ENCODE measurements at places on chromosomes 1 and 21.

GRCh38 chr21:31898933-31899630 is 26.3 kb downstream of the HUNK start:
- no peak for DNase-seq

- DNase-seq: no peak
These were observed 1.5 kb downstream of the CDC7 start for GRCh38 chr1:91501971-91502671.

GRCh38 chr1:217564207-217564606 is 66.7 kb downstream of the GPATCH2 start:
- no peak for DNase-seq

DNA sequence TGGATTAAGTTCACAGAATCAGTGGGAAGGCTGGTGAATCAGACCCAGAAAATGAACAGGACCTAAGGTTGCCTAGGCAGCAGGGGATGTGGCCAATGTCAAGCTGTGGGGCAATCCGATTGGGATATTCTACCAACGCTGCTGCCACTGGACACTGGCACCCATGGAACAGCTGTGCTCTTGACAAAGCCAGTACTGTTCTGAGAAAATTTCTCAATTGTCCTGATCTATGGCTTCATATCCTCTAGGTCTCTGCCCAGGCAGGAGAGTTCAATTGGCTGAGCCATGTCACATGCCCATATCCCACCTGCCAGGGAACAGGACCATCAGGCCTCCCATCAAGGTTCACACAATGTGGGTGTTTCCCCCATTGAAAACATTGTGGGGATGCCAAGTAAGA is 6.2 kb downstream of the TACSTD2 start:
- DNase-seq: no peak

DNA sequence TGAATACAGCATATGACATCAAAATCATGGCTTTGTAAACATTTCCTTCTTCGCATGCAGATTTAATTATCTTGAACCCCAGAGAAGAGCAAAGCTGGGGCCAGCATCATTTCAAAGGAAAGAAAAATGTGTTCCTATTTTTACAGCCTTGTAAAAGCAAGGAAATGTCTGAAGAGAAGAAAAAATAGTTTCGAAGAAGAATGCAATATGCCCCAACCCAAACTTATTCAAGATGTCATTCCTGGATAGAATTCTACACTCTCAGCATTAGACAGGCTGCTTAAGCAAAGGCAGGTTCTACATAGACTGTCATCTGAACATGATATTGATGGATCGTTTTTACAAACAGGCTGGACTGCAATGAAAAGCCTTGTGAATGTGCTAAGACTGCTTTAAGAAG is 900.8 kb downstream of the TTLL7 start:
- no peak for DNase-seq

DNA sequence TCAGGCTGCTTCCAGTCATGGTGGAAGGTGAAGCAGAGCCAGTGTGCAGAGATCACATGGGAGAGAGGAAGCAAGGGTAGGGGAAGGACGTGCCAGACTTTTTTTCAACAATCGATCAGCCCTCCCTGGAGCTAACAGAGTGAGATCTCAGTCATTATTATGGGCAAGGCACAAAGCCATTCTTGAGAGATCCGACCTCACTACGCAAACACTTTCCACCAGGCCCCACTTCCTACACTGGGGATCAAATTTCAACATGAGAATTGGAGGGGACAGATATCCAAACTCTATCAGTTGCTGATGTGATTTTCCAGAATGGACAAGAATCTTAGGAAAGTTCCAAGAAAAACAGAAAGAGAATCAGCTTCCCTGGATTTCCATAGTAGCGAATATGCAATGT is 60.5 kb downstream of the BACE2 start:
- no peak for DNase-seq
